Urinary bladder (tissue), 4 donors: ENCODE measurements at places on chromosomes 12 and 14. TPM values are rescaled to one million over a fixed set of nuclear protein-coding genes. Genes with fewer than 3 reads are reported as not detected.

DNA sequence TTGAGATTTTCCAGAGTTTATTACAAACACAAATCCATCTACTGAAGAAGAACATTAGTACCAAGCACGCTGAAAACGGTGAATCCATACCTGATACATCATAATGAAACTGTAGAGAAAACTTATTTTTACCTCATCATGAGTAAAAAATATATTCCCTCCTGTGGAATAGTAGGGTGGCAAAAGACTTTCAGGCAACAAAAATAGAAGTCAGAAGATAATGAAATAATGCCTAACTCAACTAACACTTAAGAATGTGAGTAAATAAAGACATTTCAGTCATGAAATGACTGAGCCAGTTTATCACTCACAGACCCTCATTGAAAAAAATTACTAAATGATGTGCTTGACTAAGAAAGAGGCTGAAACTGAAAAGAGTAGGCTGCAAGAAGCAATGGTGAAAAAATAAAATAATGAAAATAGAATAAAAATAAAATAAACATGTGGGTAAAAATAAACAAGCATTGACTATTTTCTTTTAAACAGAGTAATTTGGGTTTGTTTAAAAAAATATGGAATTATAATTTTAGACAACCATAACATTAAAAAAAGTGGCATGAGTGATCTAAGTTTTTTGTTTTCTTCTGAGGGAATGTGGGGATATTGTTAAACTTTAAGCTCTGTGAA, 148.6 kb downstream of the ASCL1 start:
- no peak for DNase-seq

Gene FOXA1
- total RNA-seq = 14.1 TPM

Gene TMTC1
- total RNA-seq = 24.8 TPM

DNA sequence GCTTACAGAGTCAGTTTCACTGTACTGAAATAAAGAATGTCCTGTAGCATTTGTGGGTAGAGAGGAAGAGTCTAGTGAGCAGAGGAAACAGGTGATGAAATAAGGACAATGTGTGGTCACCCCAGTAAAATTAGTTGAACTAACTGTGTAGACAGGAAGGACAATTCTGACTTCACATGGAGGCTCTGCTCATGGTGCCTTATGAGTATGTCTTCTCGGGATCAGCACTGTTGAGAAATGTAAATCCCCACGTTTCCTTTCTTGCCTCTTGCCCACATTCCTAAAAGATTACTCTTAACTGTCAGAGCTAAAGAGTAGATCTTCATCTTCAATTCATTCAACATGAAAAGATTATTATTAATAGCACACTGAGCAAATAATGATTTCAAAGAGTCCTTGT, 113.2 kb upstream of the FLRT2 start:
- no peak for DNase-seq

DNA sequence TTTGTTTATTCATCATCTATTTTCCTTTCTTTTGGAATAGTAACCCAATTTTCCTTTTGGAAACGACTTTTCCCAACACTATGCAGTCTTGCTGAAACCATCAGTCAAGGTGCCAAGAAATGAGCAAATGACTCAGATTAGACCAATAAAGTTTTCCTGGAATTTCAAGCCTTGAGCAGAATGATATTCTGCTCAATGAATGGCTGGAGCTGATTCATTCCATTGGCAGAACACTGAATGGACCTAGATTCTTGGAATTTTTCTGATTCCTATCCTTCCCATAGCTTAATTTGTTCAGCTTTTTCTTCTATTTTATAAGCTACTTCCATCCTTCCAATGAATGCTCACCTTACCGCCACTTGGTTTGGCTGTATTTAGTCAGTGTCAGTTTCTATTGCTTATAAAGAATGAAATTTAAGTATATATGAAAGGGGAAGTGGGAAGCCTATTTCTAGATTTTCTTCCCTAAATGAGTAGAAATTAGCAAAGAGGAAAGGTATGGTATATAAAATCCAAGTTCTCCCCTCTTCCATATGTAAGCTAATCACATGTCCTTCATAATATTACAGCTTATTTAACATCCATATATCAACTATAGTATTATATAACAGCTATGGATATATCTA, 89.0 kb downstream of the C14orf39 start:
- no peak for DNase-seq

GRCh38 chr14:95315579-95315978, 4.1 kb downstream of the CLMN start:
- DNase-seq = no peak
